ENCODE measurements at places on chromosomes 5 and 9. TPM values are rescaled to one million over a fixed set of nuclear protein-coding genes. Genes with fewer than 3 reads are reported as not detected.

Gene PPP3R2
- total RNA-seq, result 0.41 TPM

Gene AIF1L
- total RNA-seq, result 16.3 TPM

Gene PDCD1LG2
- total RNA-seq, result 0.41 TPM

Gene PCAT7
- total RNA-seq, result not detected

Gene XPA
- total RNA-seq, result 21.2 TPM

All from frontal cortex (tissue), 4 donors.